Upper lobe of left lung (tissue), 6 donors: ENCODE measurements at places on chromosomes 13 and 19. TPM values are rescaled to one million over a fixed set of nuclear protein-coding genes. Genes with fewer than 3 reads are reported as not detected.

GRCh38 chr19:14434543-14435319 lies 1.6 kb downstream of the PKN1 start:
- no peak for DNase-seq

- no peak for DNase-seq
Observed at GRCh38 chr13:27806744-27807387, 14.6 kb downstream of the GSX1 start.

DNA sequence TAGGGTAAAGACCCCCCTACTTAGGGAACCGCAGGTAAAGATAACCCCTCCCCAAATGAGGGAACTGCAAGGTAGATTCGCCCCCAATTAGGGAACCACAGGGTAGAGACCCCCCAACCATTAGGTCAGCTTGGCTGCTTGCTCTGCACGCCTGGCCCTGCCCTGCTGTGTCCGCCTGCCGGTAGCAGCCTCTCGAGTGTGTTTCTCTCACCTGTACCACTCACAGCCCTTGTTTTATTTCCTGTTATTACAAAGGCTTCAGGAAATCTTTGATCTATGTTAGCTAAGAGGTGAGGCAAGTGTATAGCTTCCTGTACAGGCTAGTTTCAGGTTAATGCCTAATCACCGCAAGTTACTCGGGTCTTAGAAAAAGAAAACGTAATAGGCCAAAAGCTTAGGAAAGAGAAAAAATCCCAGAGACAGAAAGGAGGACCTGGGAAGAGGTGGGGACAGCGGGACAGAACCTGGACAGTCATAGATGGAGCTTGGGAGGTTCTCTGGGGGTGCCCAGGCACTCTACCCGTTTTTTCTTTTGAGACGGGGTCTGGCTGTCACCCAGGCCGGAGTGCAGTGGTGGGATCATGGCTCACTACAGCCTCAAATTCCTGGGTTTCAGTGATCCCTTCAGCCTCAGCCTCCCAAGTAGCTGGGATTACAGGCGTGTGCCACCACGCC lies 23.1 kb upstream of the EIF3G start:
- peak; percentile 58 for DNase-seq

GRCh38 chr13:82501834-82502233 lies 1380.4 kb downstream of the SLITRK1 start:
- no peak for DNase-seq

- no peak for DNase-seq
Observed at GRCh38 chr19:5957170-5957569, 20.8 kb downstream of the RANBP3 start.

DNA sequence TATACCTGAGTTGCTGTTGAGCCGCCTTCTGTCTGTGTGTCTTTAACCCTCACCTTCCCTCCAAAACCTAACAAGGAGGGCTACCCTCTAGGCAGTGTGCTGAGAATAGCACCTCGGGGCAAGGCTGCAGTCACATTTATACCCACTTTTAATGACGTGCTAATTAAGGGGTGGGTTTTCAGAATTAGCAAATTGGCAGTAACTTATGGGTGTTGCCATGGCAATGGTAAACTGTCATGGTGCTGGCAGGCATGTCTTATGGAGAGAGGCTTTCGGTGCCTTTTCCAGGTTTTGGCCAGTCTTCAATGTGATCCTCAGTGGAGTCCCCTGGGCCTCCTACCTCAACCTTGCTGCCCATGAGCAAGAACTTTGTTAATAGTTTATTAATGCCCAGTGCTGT lies 1.2 kb upstream of the PNMA8A start:
- DNase-seq: no peak

- no peak for DNase-seq
Observed at GRCh38 chr13:83297586-83298290, 584.5 kb downstream of the SLITRK1 start.

DNA sequence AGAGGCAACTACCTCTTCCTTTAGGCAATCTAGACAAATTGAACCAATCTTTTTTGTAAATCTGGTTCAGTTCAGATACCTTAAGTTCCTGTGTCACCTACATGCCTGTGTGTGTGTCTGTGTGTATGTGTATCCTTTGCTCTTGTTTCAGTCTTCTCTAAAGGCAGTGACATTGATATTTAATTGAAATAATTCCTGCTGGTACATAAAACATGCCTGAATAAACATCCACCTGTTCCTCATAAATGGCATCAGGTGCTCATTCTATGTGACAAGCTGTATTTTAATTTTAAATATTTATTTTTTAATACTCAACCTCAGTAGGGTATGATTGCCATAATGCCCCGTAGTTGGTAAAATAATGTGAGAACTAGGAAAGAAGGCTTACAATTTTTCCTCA lies 1606.4 kb upstream of the PRR20A start:
- DNase-seq: no peak

- peak; percentile 8 for DNase-seq
Observed at GRCh38 chr13:96632536-96633320, 361.5 kb downstream of the OXGR1 start.

DNA sequence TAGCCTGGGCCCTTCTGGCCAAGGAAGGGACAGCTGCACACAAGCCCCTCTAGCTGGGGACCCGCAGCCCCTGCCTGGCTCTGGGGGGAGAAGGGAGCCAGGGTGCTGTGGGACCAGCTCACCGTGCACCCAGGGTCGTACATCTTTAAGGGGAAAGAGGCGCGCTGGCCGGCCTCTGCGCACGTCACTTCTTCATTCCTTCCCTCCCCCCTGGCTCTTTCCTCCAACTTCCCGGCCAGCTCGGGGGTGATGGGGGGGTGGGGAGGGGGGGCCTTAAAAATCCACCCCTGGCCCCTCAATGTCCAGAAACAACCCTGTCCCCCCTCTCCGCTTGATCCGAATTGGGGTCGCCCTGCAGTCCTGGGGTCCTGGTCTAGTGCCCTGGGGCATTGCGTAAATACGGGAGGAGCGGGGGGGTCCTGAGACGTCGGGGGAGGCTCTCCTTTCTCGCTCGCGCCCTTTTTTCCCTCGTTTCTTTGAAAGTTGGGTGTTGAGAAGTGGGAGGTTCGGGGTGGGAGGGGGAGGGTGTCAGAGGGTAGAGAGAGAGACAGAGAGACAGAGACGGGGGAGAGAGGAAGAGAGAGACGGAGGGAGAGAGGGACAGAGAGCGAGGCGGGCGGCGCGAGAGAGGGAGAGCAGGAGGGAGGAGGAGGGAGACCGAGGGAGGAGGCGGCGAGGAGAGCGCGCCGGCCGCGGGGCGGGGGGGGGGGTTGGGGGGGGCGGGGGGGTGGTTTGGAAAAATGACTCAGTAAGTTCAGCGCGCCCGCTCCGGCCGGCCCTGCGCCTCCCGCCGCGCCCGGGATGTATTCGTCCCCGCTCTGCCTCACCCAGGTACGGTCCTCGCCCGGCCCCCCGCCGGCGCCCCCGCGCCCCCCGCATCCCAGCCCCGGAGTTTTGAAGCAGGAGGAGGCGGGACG lies at the start of gene NFIC:
Gene NFIC, plus strand, starts transcription at position 748 of the 917 bp plus-strand sequence. Its CDS starts 54 bp downstream, at position 802.
- peak; percentile 94 for DNase-seq

DNA sequence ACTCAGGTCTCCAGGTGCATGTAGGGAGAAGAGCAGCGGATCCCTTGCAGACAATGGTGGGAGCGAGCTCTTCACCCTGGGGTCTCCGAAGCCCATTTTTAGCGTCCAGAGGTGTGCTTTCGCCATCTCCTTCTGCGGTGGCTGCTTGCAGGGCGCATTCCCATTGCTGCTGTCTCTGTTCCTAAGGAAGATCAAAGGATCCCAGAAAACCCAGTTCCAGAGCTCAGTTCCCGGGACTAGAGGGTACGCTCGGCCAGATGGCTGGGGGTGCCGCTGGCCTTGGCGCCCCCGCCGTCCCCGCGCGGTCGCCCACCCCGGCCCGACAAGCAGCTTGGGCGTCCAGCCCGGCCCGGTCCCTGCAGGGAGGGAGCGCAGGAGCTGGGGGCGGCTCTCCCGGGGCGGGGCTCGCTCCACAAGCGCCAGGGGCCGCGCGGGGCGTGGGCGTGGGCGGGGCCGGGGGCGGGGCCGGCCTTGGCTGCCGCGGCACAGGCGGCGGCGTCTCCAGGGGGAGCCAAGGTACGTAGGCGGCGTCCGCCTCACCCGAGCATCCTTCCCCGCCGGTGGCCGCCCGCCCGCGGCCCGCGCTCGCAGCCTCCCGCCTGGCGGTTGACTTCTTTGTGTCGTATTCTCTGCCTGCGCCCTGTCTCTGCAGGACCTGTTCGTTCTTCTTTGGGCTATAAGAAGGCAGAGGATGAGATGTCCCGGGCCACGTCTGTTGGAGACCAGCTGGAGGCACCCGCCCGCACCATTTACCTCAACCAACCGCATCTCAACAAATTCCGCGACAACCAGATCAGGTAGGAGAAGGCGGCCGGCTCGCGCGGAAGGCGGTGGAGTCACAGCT lies 96.8 kb downstream of the ATP8A2 start:
- DNase-seq: peak; percentile 86

DNA sequence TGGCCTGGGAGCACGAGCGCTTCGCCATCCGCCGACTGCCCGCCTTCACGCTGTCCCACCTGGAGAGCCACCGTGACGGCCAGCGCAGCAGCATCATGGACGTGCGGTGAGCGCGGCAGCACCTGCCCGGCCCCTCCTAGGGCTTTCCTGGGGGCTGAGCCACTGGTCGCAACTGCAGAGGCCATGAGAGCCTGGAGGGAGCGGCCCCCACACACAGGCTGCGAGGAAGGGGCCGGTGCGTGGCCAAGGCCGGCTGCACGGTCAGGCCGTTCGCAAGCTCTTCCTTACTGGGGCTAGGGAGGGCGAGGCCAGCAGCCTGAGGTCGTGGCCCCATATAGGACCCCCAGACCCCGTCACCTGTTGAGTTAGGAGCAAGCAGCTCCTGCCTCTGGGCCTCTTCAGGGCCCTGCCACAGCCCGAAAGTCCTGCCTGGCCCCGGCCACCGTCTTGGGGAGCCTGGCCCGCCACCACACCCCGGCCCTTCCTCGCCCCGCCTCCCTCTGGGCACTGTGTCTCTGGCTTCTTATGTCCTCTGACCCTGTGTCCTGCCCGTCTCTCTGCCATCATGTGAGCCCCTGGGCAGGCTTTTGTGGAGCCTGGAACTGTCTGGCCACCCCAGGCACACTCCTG lies 19.0 kb downstream of the NCLN start:
- DNase-seq: no peak

DNA sequence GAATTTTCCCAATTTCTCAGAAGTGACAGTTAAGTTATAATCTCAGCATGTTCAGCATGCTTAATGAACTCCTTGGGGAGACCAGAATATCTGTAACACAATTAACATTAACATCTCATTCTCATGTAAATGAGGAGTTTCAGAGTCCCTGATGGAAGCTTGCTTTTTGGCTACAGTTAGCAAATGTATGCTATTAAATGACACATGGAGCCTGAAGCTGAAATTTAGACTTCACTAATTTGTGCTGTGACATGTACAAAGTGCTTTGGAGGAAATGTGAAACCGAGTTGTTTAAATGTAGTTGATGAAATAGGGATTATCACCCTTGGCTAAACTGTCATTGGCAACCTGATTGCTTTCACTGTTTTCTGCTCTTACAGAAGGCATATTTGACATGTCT lies 2265.1 kb upstream of the PCDH20 start:
- DNase-seq: no peak

GRCh38 chr19:38162632-38163031 lies 61.4 kb downstream of the DPF1 start:
- no peak for DNase-seq

Gene RTBDN
- not detected for total RNA-seq

Gene DCT
- total RNA-seq: 0.20 TPM

Gene CEACAM8
- 0.76 TPM for total RNA-seq

Gene ONECUT3
- not detected for total RNA-seq

Gene LILRB4
- total RNA-seq: 44.5 TPM

Gene OR7D2
- 0.57 TPM for total RNA-seq

Gene CLEC17A
- not detected for total RNA-seq

Gene C19orf18
- total RNA-seq: 5.2 TPM

Gene CHST8
- total RNA-seq: 0.61 TPM

Gene PSG2
- not detected for total RNA-seq
